CD4-positive, alpha-beta T cell treated with Interleukin-4 for 1 hour (primary cell): ENCODE measurements at places on chromosomes 5 and 9.

DNA sequence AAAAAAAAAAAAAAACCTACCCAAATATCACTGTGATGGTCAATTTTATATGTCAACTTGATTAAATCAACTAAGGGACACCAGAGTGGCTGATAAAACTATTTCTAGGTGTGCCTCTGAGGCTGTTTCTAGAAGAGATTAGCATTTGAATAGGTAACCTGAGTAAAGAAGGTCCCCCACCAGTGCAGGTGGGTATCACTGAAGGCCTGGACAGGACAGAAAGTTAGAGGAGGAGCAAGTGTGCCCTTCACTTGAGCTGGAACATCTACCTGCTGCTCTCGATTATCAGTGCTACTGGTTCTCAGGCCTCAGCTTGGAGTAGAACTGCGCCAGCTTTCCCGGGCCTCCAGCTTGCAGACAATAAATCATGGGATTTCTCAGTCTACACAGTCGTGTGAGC, 88.7 kb downstream of the TLE1 start:
- no peak for DNase-seq

- no peak for DNase-seq
Measured at GRCh38 chr5:68187268-68188055, 28.1 kb upstream of the PIK3R1 start.

DNA sequence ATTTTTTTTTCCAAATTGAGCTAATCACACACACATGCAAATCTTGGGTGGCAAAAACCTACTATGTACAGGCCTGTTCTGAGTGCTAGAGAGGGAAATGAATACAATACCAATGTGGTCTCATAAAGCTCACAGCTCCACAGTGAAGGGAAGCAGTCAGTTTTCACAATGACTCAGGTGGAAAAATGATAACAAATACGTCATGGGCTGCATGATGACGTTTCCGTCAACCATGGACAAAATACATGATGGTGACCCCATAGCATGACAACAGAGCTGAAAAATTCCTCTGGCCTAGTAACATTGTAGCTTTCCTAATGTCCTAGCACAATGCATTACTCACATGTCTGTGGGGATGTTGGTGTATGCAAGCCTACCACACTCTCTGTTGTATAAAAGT, 252.5 kb downstream of the TRIM32 start:
- no peak for DNase-seq

- DNase-seq: no peak
Measured at GRCh38 chr9:134378901-134379338, 52.7 kb downstream of the RXRA start.

DNA sequence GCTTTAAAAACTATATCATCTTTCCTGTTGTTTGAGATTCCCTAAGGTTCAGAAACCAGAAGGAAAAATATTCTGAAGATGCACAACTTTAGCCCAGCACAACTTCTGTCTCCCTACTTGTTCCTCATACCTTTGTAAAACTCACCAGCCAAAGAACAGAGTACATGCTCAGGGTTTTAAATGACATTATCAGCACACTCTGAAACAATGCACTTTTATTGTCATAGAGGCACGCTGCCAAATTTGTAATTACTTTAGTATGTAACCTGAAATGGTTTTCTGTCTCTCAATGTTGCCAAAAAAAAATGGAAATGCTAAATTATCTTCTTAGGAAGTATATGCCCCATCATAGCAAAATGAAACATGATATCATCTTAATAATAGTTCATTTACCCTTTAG, 383.6 kb upstream of the CDH6 start:
- no peak for DNase-seq

GRCh38 chr9:91995000-91995655, 45.1 kb upstream of the ROR2 start:
- DNase-seq: no peak

- DNase-seq: no peak
Measured at GRCh38 chr9:133685653-133686609, 49.8 kb downstream of the DBH start.

DNA sequence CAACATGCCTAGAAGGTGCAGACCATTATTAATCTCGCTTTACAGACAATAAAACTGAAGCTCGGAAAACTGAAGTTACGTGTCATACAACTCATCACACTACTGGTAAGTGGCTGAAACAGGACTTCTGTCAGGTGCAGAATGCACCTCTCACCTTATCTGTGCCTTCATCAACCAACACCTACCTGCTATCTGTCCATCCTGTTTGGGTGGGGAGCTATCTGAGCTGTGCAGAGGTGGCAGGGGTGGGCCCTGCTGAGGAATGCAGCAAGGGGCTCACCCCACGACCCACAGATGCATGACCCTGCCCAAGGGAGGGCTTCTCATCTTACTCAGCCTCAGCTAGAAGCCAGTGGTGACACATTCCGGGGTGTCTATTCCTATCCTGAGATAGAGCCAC, 81.6 kb downstream of the SLIT3 start:
- no peak for DNase-seq

GRCh38 chr5:171865471-171865870, 79.9 kb downstream of the SMIM23 start:
- DNase-seq: no peak
